ENCODE measurements at places on chromosomes 2 and 18.

GRCh38 chr18:10442551-10442971, 11.9 kb upstream of the APCDD1 start:
- no peak for DNase-seq

DNA sequence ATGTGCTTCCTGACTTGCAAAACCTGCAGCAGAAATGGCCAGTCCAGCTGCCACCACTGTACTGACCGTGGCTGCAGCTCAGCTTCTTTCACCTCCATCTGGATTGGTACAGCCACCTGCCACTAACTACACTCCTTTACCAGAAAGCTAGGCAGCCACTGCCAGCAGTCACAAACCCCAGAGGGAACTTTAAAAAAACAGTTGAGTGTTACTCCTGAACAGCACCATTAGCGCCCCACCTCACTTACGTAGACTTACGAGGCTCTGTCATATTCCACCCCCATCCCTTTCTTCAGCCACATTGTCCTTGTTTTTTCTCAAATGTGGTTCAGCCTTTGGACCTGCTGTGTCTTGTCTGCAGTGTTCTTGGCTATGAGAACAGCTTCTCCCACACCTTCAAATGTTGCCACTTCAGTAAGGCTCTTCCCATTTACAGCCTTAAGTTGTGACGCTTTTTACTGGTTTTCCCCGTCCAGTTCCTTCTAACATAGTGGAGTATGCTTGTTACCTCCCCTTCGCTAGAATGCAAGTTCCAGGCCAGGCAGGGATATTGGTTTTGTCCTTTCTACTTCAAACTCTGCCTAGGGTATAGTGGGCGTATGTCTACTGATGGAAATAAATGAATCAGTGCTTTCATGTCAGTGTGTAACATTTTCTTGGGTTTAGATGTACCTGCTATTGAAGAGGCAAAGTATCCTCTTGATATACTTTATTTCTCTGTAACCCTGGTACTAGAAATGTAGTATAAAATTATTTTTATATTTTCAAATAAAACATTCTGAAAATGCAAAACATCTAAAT, 17.0 kb downstream of the HNRNPA3 start:
- DNase-seq = no peak

GRCh38 chr2:219626540-219626939, 890 bp upstream of the SLC4A3 start:
- no peak for DNase-seq

DNA sequence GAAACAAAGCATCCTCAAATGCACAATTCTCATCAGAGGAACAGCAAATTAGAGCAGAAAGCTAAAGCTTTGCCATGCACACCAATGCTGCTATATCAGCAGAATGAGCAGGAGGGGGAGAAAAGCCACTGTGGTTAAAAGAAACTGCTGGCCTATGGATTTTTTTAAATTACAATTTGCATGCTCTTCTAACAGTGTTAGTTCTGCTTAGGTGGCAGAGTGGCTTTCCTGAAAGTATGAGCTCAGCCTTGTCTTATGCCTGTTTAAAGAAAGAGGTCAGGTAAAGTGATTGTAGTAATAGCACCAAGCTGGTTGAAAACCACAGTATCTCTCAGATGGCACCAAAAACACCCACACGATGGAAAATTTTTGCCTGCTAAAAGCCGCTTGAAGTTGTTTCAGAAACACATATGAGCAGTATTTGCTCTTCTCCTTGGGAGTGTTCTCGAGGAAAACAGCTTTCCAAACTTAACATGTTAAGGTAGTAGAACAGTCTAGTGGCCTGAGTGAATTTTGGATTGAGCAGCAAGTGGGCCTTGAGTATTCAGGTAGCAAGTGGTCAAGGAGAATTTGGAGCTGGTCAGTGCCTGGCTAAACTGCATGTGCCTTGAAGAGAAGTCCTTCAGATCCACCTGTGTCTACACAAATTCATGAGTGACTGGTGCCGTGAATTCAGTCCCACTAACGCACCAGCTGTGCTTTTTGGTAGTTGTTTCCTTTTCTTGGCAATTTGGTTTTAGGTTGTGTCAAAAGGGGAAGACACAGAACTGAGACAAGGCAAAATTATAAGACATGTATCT, 19.6 kb upstream of the NDUFV2 start:
- DNase-seq = no peak

DNA sequence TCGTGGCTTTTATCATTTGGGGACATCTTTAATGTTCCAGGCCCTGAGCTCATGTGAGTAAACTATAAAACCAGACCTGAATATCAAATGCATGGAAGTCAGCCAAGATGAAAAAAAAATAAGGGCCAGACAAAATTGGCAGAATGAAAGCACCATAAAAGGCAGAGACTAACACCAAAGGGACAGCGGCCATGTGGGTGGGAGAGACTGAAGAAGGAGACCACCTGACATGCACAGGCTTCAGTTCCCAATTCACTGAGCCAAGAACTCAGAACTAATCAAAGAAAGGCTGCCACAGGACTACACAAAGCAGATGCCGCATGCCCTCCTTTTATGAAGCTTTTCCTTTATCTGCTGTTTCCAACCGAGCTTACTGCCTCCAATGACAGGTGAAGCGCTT, 267.1 kb downstream of the RAD51AP2 start:
- DNase-seq = no peak

- no peak for DNase-seq
Observed at GRCh38 chr2:201664334-201664733, 21.0 kb upstream of the TMEM237 start.

DNA sequence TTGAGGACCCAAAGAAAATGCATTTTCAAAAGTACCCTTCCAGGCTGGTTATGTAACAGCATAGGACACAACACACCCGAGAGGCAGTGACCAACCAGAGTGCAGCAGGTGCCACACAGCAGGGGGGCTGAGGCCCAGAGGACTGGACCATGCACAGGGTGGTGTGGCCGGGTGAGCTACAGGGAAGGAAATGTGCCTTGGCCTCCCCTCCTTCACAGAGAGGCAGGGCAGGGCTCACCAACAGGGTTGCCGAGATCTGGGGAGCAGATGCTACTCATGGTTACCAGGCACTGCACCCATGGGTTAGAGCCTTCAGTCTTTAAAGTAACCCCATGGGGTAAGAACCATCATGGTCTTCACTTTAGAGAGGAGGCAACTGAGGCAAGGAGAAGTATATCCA, 158.4 kb downstream of the MSH2 start:
- no peak for DNase-seq

DNA sequence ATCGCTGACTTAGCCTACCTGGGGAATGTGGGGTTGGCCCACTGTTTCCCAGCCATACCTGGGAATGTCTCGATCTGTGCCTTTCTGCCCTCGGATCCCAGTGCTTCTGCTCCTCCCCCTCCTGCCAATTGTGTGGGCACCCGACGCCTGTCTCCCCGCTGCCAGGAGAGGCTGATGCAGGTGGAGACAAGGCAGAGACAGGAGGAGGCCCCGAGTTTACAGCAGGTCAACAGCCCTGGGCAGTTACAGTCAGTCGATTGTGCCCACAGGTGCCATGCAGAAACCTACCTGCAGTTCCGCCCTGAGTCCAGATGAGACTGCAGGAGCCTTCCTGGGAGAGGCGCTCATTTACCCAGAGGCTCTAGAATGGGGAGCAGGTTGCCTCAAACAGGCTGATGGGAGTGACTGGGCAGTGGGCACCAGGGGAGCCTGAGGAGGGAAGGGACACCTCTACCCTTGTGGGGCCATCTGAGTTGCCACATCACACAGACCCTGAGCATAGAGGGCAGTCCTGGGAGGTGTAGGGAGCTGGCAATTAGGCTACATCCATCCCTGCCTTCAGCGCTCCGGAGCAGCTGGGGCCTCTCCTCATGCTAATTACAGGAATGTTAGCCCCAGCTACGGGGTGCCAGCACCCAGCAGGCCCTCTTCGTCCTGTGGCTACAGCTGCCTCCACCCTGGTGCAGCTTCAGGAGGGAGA, 300.1 kb downstream of the NDUFA10 start:
- DNase-seq = no peak

GRCh38 chr2:10820978-10821695, 8.6 kb upstream of the PDIA6 start:
- no peak for DNase-seq
